ENCODE measurements at places on chromosomes 1 and 21. TPM values are rescaled to one million over a fixed set of nuclear protein-coding genes. Genes with fewer than 3 reads are reported as not detected.

The SPRR2E gene
- not detected for polyA plus RNA-seq

The SHC1 gene
- 76.1 TPM for polyA plus RNA-seq

The NPHS2 gene
- polyA plus RNA-seq = 351 TPM

The OR2M3 gene
- not detected for polyA plus RNA-seq

The PACC1 gene
- polyA plus RNA-seq = 15.9 TPM

The SLC37A1 gene
- polyA plus RNA-seq = 7.1 TPM

The C1orf94 gene
- polyA plus RNA-seq = not detected

The SLC66A1 gene
- polyA plus RNA-seq = 9.6 TPM

The OR2L2 gene
- 0.14 TPM for polyA plus RNA-seq

The UBL4B gene
- polyA plus RNA-seq = not detected

The ATF3 gene
- polyA plus RNA-seq = 46.3 TPM

The AGT gene
- polyA plus RNA-seq = 23.9 TPM

The ICOSLG gene
- 6.7 TPM for polyA plus RNA-seq

The PTBP2 gene
- 54.5 TPM for polyA plus RNA-seq

The CALML6 gene
- polyA plus RNA-seq = 1.1 TPM

The SPATA46 gene
- polyA plus RNA-seq = 0.47 TPM

The PRRX1 gene
- 0.91 TPM for polyA plus RNA-seq

The NKAIN1 gene
- polyA plus RNA-seq = 3.2 TPM

The COA6 gene
- 44.4 TPM for polyA plus RNA-seq

The FCRL4 gene
- polyA plus RNA-seq = not detected

The LRRC71 gene
- polyA plus RNA-seq = 0.66 TPM

The IL24 gene
- 0.47 TPM for polyA plus RNA-seq

The KANK4 gene
- 20.8 TPM for polyA plus RNA-seq

The F5 gene
- 3.9 TPM for polyA plus RNA-seq

The OR2T2 gene
- not detected for polyA plus RNA-seq

The CEPT1 gene
- 46.9 TPM for polyA plus RNA-seq

The KLF18 gene
- not detected for polyA plus RNA-seq

The DNAI4 gene
- 18.0 TPM for polyA plus RNA-seq

The BSND gene
- polyA plus RNA-seq = 4.9 TPM

The EPHA10 gene
- 0.37 TPM for polyA plus RNA-seq

The LIX1L gene
- polyA plus RNA-seq = 23.9 TPM

The PADI4 gene
- polyA plus RNA-seq = 0.46 TPM

The IFI44 gene
- polyA plus RNA-seq = 17.2 TPM

The PRPF38B gene
- polyA plus RNA-seq = 57.3 TPM

The GBP5 gene
- 0.44 TPM for polyA plus RNA-seq

The ATAD3A gene
- 15.8 TPM for polyA plus RNA-seq

The FAM131C gene
- polyA plus RNA-seq = 1.8 TPM

The GCSAML gene
- polyA plus RNA-seq = 0.17 TPM

The C1orf216 gene
- polyA plus RNA-seq = 9.4 TPM

The GUCA2B gene
- polyA plus RNA-seq = not detected

The IGSF9 gene
- polyA plus RNA-seq = 10.0 TPM

The OLIG1 gene
- polyA plus RNA-seq = 0.20 TPM

The GNAT2 gene
- not detected for polyA plus RNA-seq

The KLHL12 gene
- 34.4 TPM for polyA plus RNA-seq

The NR1I3 gene
- 4.2 TPM for polyA plus RNA-seq

The PPFIA4 gene
- polyA plus RNA-seq = 5.5 TPM

The KCNE1 gene
- polyA plus RNA-seq = 0.22 TPM

The RSPH1 gene
- polyA plus RNA-seq = 14.3 TPM

The PDE4B gene
- polyA plus RNA-seq = 8.6 TPM

The PTPRC gene
- 6.5 TPM for polyA plus RNA-seq

The TNFAIP8L2 gene
- 1.2 TPM for polyA plus RNA-seq

The CCDC27 gene
- polyA plus RNA-seq = 0.11 TPM

The FAM229A gene
- 9.5 TPM for polyA plus RNA-seq

The S100A2 gene
- 9.7 TPM for polyA plus RNA-seq

Measured in left renal cortex interstitium (tissue), 4 donors.